ENCODE measurements at places on chromosomes 3 and 15. TPM values are rescaled to one million over a fixed set of nuclear protein-coding genes. Genes with fewer than 3 reads are reported as not detected.

DNA sequence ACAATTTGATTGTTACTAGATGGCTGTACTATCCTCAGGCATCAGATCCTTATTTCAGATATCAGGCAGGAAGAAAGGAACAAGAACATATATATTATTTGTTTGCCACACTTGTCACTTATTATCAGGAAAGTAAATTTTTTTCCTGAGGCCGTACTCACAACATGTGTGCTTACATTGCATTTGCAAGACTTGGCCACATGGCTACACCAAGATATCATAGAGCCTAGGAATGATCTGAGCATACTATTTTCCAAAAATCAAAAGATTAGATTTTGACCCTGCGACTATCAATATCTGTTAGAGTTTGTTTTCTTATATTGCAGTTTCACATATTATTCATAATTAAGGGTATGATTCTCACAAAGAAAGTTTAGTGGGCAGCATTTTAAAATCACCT lies 426.2 kb upstream of the BCHE start:
- DNase-seq = no peak
- no peaks in the 10 kb centered on the region for H3K27me3 ChIP-seq
- H3K4me3 ChIP-seq = no peak overlapping the region

DNA sequence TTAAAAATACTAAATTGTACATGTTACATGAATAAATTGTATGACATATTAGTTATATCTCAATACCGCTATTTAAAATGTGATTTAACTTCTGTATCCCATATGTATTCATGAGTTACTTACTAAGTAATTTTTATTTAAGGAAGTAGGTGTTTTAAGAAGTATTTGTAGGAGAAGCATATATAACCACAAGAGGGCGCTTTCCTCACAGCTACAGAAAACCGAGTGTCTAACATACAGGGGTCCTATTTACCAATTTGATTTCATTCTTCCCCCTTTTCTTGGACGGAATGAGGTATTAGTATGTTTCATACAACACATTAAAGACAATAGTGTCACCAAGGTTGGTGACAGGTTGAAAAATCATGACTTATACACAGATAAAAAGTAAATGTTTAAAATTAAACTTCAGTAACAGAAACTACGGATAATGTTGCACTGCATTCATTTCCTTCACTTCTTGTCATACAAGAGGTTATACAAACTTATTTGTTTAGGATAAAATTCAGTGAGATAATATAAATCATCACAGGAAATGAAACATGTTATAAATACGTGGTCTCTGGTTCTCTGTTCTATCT lies 253.6 kb downstream of the MAGI1 start:
- H3K27me3 ChIP-seq = no peaks in the 10 kb centered on the region
- no peak overlapping the region for H3K4me3 ChIP-seq
- no peak for DNase-seq
- no peak overlapping the region for H3K27ac ChIP-seq
- H3K36me3 ChIP-seq = no peaks in the 10 kb centered on the region
- no peaks in the 10 kb centered on the region for H3K4me1 ChIP-seq

DNA sequence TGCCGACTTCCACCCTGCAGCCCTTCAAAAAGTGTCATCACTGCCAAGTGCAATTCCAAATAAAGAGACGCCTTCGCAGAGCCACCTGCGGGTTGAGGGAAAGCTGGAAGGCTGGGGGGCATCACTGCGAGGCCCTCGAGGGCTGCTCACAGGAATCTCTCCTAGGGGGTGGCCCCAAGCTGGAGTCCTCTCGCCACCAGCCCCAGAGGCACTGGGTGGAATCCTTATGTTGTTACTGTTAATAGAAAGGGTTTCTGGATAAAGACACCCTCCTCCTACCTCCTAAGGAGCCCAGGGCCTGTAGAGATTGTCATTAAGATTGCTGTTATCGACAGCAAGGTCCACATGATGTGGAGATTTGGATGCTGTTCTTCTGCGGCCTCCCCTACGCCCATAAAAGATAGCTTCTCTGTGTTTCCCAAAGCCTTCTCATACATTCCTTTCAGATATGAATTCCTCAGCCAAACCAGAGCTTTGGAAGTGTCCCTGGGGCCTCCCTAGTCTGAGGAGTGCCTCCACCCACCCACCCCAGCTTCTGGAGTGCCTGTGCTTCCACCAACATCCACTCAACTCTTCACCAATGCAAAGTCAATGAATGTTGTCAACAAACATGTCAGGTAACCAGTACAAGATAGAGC lies 512.7 kb downstream of the SHQ1 start:
- H3K27me3 ChIP-seq = no peaks in the 10 kb centered on the region
- no peak overlapping the region for H3K27ac ChIP-seq
- no peaks in the 10 kb centered on the region for H3K36me3 ChIP-seq

- peaks cover 17% of the 10 kb centered on the region for H3K4me1 ChIP-seq
- H3K27ac ChIP-seq = no peak overlapping the region
- H3K4me3 ChIP-seq = no peak overlapping the region
- H3K36me3 ChIP-seq = peaks cover 64% of the 10 kb centered on the region
- no peaks in the 10 kb centered on the region for H3K27me3 ChIP-seq
These were observed 51.3 kb downstream of the LRIG1 start for GRCh38 chr3:66449411-66449974.

DNA sequence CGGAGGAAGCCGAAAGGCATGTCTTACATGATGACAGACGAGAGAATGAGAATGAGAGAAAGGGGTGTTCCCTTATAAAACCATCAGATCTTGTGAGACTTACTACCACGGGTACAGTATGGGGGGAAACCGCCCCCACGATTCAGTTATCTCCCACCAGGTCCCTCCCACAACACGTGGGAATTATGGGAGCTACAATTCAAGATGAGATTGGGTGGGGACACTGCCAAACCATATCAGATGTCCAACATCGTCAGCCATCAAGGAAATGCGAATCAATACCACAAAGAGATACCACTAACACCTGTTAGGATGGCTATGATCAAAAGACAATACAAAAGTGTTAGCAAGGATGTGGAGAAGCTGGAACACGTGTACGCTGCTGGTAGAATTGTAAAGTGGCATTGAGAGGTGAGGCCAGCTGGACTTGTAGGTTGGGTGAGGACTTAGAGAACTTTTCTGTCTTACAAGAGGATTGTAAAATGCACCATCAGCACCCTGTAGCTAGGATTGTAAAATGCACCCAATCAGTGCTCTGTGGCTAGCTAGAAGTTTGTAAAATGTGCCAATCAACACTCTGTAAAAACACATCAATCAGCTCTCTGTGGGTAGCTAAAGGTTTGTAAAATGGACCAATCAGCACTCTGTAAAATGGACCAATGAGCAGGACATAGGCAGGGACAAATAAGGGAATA lies 37.5 kb downstream of the VGLL4 start:
- H3K27ac ChIP-seq = no peak overlapping the region
- no peak overlapping the region for H3K4me3 ChIP-seq
- H3K36me3 ChIP-seq = 0 out of 2 replicates have a peak, but pooled peaks cover under 1% of the 10 kb centered on the region
- H3K4me1 ChIP-seq = peaks cover 13% of the 10 kb centered on the region
- DNase-seq = no peak

DNA sequence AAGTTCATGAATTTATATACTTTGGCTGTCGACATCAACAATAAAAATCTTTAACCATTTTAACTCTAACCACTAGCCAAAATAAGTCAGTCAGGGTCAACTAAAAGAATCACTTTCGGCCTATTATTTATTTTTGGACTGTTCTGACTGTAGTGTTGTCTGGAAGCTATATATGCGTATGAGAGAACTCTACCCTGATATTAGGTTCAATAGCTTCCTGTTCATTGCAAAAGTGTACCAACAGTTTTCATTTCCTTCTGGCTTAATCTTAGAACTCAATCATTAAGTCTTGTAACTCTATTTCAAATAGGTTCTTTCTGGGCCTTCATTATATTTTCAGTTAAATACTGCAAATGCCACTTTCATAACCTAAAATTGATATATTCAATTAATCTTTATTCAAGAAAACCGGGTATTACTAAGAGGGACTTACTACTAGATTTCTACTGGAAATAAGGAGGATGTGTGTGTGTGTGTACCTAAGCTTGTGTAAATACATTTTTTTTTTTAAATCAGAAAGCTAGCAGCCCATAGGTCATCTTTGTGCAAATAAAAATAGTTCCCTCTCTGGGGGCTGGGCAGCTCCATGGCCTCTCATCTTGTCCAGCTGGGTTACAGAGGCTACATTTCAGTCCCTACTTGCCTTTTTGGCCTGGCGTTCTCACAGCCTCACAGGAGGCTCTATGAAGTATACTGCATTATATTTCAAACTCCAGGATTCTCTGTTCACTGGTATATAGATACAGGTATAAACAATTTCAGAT lies 5.8 kb downstream of the SERPINI2 start:
- no peaks in the 10 kb centered on the region for H3K4me1 ChIP-seq
- no peak overlapping the region for H3K4me3 ChIP-seq
- no peak overlapping the region for H3K27ac ChIP-seq
- no peak for DNase-seq

DNA sequence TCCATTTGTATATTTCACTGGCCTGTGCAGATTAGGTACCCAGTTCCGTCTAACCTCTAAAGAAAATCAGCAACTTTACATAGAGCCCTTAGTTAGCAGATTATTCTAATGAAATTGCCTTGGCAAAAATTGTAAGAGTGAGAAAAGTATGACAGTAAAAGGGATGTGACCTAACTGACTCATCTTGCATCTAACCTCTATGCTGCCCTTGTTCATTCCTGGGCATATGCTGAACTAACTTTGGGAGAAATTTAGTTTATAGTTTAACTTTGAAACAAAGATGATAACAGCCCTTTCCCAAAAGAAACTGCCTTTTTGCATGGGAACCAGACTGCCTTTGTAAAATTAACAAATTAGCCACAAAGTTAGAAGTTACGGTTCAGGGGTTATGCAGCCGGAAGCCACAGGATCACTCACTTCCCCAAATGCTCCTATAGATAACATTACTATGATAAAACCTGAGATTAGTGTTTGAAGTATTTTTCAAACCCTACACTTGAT lies 839.8 kb upstream of the ALCAM start:
- DNase-seq = no peak
- H3K27ac ChIP-seq = no peak overlapping the region
- H3K4me3 ChIP-seq = no peak overlapping the region
- H3K36me3 ChIP-seq = no peaks in the 10 kb centered on the region
- H3K27me3 ChIP-seq = no peaks in the 10 kb centered on the region

DNA sequence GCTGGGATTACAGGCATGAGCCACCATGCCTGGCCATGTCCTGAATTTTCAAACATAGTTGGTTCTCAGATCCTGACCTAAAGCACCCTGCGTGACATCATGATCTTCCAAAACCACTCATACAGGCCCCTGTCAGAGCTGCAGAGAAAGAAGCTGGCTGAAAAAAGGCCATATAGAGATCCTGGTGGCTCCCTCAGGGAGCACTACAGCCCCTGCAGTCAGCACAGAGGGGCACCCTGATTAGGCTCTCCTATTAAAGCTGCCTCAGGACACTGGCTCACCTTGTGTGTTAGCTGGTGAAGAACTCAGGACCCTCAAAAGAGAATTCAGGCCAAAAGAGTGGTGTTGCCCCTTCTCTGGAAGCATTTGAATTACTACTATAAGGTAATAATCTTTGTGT lies 249.7 kb upstream of the MCTP2 start:
- H3K4me3 ChIP-seq = no peak overlapping the region
- no peak overlapping the region for H3K27ac ChIP-seq
- no peaks in the 10 kb centered on the region for H3K36me3 ChIP-seq
- no peaks in the 10 kb centered on the region for H3K4me1 ChIP-seq
- no peak for DNase-seq

- H3K4me3 ChIP-seq = no peak overlapping the region
- H3K36me3 ChIP-seq = no peaks in the 10 kb centered on the region
- no peak for DNase-seq
- peaks cover 15% of the 10 kb centered on the region for H3K4me1 ChIP-seq
- H3K27ac ChIP-seq = no peak overlapping the region
- H3K27me3 ChIP-seq = no peaks in the 10 kb centered on the region
These were observed 13.7 kb downstream of the ZFAND6 start for GRCh38 chr15:80073197-80073596.

DNA sequence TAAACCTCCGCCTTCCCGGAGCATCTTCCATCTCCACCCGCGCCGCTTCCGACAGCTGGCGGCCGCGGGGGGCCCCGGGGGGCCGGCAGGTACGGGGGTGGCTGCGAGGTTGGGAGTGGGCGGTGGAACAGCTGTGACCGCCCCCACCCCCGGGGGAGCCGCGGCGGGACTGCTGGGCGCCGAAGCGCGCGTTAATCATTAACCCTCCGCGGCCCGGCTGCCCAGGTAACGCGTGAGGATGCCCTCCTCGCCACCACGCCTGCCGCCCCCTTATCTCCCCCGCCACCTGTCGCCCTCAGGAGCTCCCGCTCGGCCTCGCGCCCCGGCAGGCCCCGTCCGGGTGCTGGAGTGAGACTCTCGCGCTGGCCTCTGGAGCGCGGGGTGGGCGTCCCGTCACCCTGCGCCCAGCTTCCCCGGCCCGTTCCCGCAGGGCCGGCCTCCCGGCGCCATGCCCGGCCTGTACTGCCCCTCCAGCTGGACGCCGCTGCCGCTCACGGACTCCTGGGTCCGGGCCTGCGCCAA lies 757 bp downstream of the VWA5B2 start:
- H3K4me1 ChIP-seq = no peaks in the 10 kb centered on the region
- peaks cover 57% of the 10 kb centered on the region for H3K27me3 ChIP-seq
- H3K36me3 ChIP-seq = no peaks in the 10 kb centered on the region

GRCh38 chr3:63047068-63047467 lies 171.9 kb upstream of the CADPS start:
- H3K4me3 ChIP-seq = no peak overlapping the region
- H3K36me3 ChIP-seq = no peaks in the 10 kb centered on the region
- no peaks in the 10 kb centered on the region for H3K27me3 ChIP-seq
- H3K4me1 ChIP-seq = peaks cover 6% of the 10 kb centered on the region

- no peak for DNase-seq
- no peak overlapping the region for H3K27ac ChIP-seq
These were observed 1.8 kb downstream of the SLC6A1 start for GRCh38 chr3:10994306-10994705.

- H3K4me3 ChIP-seq = no peak overlapping the region
- H3K36me3 ChIP-seq = no peaks in the 10 kb centered on the region
- no peak for DNase-seq
- H3K27ac ChIP-seq = no peak overlapping the region
- H3K27me3 ChIP-seq = no peaks in the 10 kb centered on the region
- no peaks in the 10 kb centered on the region for H3K4me1 ChIP-seq
These were observed 36.4 kb downstream of the SCAPER start for GRCh38 chr15:76868740-76869139.

- DNase-seq = no peak
- H3K4me1 ChIP-seq = peaks cover 12% of the 10 kb centered on the region
These were observed 60.3 kb upstream of the PSMD6 start for GRCh38 chr3:64083575-64083974.

GRCh38 chr3:81244231-81244630 lies 517.2 kb downstream of the GBE1 start:
- H3K36me3 ChIP-seq = no peaks in the 10 kb centered on the region
- H3K4me1 ChIP-seq = no peaks in the 10 kb centered on the region
- no peak for DNase-seq
- H3K4me3 ChIP-seq = no peak overlapping the region
- no peak overlapping the region for H3K27ac ChIP-seq
- no peaks in the 10 kb centered on the region for H3K27me3 ChIP-seq

- H3K4me3 ChIP-seq = no peak overlapping the region
- H3K36me3 ChIP-seq = no peaks in the 10 kb centered on the region
- H3K4me1 ChIP-seq = peaks cover 24% of the 10 kb centered on the region
- no peak overlapping the region for H3K27ac ChIP-seq
These were observed 29.9 kb downstream of the CGNL1 start for GRCh38 chr15:57406062-57406772.

- no peak overlapping the region for H3K27ac ChIP-seq
- no peaks in the 10 kb centered on the region for H3K27me3 ChIP-seq
- H3K36me3 ChIP-seq = no peaks in the 10 kb centered on the region
- H3K4me1 ChIP-seq = no peaks in the 10 kb centered on the region
These were observed 622.2 kb downstream of the ZPLD1 start for GRCh38 chr3:103057003-103057402.

The FBXL22 gene
- polyA plus RNA-seq = 0.24 TPM

The CLCN2 gene
- polyA plus RNA-seq = 16.1 TPM

The CPLX3 gene
- polyA plus RNA-seq = 0.27 TPM

The CSNK1G1 gene
- polyA plus RNA-seq = 4.3 TPM

The MAPKAPK3 gene
- polyA plus RNA-seq = 99.8 TPM

The SLITRK3 gene
- polyA plus RNA-seq = 0.71 TPM

Measured in H1 (cell line).